Fibroblast of skin of scalp (primary cell): ENCODE measurements at places on chromosomes 3 and 15.

DNA sequence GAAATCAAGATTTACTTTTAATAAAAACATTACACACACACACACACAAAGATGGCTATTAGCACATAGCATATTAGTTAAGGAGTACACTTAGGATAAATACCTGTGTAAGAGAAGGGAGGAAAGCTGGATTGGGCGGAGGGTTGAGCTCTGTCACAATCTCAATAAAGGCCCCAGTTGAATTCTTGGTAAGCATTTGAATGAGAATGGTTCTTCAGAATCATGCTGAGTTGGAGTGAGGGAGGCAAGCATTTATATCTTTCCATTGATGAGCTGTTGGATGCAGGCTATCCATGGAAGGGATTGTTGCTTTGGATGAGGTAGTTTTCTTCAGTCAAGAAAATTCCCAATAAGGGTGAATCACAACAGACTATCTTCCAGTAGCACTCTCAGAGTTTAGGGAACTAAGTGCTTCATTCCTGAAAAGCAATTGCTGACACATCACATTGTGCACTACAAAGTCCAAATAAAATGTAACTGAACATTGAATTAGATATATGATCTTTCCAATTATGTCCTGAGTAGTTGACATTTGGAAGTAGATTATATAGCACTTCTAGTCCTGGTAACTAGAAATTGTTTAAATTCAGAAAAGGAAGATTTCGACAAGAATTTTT lies 95.7 kb downstream of the SUCNR1 start:
- no peak for DNase-seq

DNA sequence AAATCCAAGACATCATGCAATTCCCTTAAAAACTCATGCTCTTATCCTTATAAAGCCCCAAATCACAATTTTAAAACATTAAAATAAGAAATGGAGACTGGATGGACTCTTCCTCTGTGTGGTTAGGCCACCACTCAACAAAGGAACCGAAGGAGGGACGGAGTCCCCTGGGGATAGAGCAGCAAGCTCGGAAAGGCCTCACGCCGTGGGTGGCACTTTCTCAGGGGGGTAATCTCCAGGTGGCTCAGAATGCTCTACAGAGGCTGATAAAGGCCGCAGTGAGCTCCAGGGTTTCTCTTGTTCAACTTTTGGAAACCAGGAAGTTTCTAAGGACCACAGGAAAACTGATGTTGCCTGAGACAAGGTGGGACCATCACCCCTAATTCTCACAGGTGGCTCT lies 23.2 kb downstream of the CCR9 start:
- DNase-seq = no peak

- DNase-seq = no peak
Measured at GRCh38 chr3:16508243-16508578, 5.3 kb downstream of the RFTN1 start.

DNA sequence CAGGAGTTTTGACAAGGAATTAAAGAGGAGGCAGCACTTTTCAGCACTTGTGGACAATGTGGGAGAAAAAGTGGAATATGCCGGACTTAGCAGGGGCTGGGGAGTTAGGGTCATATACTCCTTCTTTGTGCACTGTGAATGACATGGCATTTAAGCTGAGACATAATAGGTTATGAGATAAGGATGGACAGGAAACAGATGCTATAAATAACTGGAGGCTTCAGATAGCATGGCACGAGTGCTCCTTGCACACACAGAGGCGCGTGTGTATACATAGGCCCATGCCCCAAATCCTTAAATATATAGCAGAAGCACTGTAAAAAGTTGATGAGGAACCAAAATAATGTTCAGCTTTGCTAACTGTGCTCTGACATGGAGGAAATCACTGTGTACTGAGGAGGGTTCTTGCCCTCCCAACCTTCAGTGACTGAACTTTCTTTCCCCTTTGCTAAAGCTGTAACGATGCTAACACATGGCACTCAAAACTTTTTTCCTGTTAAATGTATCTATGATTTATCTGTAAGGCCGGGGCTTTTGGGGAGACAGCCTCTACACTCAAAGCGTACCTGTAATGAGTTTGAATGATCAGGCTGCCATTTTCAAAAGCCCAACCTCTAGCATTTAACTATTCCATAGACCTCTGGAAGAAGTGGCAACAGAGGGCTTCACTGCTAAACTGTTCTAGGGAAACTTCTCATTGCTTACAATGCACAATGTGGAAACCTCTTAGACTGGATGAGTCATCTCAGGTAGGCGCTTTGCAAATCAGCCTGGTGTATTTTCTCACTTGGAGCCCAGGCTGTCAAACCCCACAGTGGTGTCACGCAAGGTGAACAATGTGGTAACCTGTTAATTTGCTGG lies 784.6 kb downstream of the NR2F2 start:
- DNase-seq = no peak

- DNase-seq = no peak
Measured at GRCh38 chr15:80701676-80702311, 6.7 kb downstream of the ABHD17C start.

- no peak for DNase-seq
Measured at GRCh38 chr3:130323503-130323902, 22.0 kb upstream of the COL6A5 start.

DNA sequence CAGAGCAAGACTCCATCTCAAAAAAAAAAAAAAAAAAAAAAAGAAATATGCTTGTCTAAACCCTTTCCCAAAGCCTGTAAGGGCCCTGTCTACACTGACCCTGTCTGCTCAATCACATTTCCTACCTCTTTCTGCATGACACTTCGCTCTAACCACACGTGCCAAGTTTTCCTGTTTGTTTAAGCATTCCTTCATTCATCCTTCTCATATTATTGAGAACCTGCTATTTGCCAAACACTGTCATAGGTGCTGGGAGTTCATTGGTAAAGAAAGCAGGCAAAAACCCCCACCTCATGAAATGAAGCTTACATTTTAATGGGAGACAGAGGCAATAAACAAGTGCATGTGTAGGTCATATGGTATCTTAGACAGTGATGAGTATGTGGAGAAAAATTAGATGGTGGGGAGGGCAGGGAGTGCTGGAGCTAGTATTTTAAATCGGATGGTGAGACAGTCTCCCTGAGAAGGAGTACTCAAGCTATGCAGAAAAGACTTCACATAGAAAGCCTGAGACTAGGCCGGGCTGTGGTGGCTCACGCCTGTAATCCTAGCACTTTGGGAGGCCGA lies 48.0 kb downstream of the B3GNT5 start:
- DNase-seq = peak; percentile 39

GRCh38 chr3:32428092-32429068 lies 36.7 kb downstream of the CMTM7 start:
- DNase-seq = no peak

GRCh38 chr3:17915341-17915740 lies 172.9 kb upstream of the TBC1D5 start:
- DNase-seq = peak; percentile 28

- no peak for DNase-seq
Measured at GRCh38 chr3:133855002-133855370, 40.7 kb downstream of the RAB6B start.

- peak; percentile 97 for DNase-seq
Measured at GRCh38 chr3:124707656-124708062, 22.6 kb upstream of the UMPS start.

DNA sequence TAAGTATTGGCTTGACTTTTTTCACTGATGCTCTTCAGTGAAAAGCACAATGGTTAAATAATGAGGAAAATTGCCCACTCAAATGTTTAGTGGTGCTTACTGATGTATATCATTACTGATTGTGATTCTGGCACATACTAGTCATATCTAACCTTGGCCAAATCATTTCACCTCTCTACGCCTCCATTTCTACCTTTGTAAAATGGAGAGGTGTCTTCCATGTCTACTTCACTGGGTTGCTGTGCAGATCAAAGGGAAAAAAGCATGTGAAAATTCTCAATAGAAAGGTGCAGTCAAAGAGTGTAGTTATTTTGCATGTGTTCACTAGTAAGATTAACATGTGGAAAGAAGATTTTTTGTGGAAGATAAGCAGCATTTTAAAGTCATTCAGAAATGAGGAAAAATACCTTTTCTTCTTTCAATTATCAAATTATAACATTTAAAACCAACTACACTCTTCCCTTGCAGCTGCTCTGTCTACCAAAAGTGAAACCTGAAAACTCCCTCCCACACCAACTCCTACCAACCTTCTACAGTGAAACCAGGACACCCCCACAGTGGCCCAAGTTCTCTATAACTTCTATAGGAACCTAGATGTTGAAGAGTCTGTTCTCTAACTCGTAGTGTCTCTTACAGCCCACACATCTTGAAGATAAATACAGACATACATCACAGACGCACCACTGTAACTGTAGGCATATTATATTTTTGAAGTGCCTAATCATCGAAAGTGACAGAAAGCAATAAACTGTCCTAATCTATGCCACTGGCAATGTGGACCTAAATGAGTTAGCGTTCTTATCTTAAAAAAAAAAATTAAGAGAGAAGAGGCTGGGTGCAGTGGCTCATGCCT lies 1.4 kb downstream of the CD200R1 start:
- DNase-seq = no peak

- DNase-seq = no peak
Measured at GRCh38 chr3:134082582-134082981, 52.9 kb upstream of the SLCO2A1 start.

GRCh38 chr3:172303181-172303580 lies 145.1 kb downstream of the GHSR start:
- no peak for DNase-seq

- no peak for DNase-seq
Measured at GRCh38 chr3:197292083-197292646, 6.2 kb downstream of the DLG1 start.

GRCh38 chr3:45878124-45878523 lies 8.2 kb upstream of the CCR9 start:
- no peak for DNase-seq

GRCh38 chr15:70867911-70868467 lies 14.0 kb upstream of the LARP6 start:
- DNase-seq = peak; percentile 85

DNA sequence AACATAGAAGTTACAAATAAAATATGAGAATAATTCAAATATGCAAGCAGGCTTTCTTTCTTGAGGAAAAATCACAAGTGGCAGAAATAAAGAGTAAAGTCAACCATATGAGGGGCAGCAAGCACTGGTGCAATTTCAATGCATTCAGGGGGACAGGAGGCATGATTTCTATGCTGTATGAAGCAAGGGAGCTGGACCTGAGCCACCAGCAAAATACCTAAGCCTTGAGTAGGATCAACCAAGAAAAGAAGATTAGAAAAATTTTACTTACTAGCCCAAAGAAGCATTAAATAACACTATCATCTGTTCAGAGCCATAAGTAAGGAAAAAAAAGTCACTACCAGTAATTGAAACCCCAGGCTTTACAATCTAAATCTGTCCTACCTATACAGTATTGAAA lies 6.3 kb downstream of the ADGRG7 start:
- peak; percentile 38 for DNase-seq

GRCh38 chr3:42988097-42988496 lies 9.0 kb downstream of the GASK1A start:
- no peak for DNase-seq

- DNase-seq = no peak
Measured at GRCh38 chr15:80584973-80585525, 110.1 kb upstream of the ABHD17C start.

DNA sequence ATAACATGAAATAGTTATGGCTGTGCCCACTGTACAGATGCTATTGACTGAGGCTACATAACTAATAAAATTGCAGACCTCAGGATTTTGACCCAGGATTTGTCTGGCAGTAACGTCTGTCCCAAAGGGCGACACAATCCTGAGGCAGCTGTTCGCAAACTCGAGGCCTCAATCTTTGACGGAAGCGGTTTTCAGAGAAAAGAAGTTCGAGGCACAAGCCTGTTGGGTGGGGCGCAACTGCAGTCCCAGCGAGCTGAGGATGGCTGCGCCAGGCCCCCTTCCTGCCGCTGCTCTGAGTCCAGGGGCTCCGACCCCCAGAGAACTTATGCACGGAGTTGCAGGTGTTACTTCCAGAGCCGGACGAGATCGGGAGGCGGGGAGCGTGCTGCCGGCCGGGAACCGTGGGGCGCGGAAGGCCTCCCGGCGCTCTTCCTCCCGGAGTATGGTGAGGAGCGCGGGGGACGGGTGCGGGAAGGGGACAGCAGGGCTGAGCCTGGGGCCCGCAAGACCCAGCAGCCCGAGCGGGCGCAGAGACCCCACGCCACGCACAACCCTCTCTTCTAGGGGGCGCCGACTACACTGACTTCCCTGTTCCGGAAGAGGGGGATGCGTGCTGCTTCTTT lies at the start of gene PARP15:
Gene PARP15, plus strand, starts transcription at position 242 of the 623 bp plus-strand sequence. Its CDS starts 18 bp downstream, at position 260.
- DNase-seq = no peak

- DNase-seq = peak; percentile 23
Measured at GRCh38 chr3:51391566-51392354, 675 bp downstream of the RBM15B start.

- no peak for DNase-seq
Measured at GRCh38 chr15:58057559-58057958, 8.0 kb downstream of the ALDH1A2 start.

DNA sequence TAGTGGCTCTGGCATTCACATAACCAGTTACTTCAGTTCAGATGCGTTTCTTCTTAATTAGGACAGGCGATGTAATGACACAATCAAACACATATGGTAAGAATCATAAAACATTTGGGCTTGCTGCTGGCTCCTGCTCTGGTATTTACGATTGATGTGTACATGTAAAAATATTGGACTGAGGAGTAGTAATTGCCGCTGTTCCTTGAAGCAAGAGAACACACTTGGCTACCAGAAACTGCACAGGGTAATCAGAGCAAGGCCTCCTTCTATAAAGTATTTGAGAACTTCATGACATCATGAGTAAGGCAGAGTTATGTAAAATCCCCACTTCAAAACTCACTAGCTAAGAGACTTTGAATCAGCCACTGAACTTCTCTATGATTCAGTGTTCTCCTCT lies 158.1 kb downstream of the SSR3 start:
- peak; percentile 23 for DNase-seq

- DNase-seq = peak; percentile 33
Measured at GRCh38 chr15:69092159-69092558, 68.3 kb upstream of the GLCE start.

GRCh38 chr3:70519913-70520659 lies 207.6 kb upstream of the MDFIC2 start:
- DNase-seq = peak; percentile 42

- peak; percentile 66 for DNase-seq
Measured at GRCh38 chr15:57146506-57147201, 228.2 kb downstream of the TCF12 start.

- DNase-seq = no peak
Measured at GRCh38 chr15:48607846-48608245, 37.7 kb downstream of the FBN1 start.

- DNase-seq = peak; percentile 3
Measured at GRCh38 chr15:34188711-34189110, 21.2 kb downstream of the KATNBL1 start.

DNA sequence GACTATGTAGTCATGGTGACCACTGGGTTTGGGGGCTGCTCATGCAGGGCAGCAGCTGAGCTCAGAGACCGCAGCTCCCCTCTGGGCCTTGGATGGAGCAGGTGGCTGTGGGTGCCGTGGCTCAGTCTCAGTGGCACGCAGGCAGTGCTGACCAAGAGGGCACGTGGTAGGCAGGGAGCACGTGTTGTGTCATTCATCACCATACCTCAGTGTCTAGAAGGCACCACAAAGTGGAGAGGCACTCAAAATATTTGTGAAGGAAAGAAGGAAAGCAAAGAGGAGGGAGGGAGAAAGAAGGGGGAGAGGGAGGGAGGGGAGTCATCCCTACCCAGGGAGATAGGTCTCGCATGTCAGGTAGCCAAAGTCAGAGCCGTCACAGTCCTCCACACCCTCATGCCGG lies 26.1 kb downstream of the EAF1 start:
- no peak for DNase-seq
